ENCODE measurements at places on chromosomes 1 and 21.

DNA sequence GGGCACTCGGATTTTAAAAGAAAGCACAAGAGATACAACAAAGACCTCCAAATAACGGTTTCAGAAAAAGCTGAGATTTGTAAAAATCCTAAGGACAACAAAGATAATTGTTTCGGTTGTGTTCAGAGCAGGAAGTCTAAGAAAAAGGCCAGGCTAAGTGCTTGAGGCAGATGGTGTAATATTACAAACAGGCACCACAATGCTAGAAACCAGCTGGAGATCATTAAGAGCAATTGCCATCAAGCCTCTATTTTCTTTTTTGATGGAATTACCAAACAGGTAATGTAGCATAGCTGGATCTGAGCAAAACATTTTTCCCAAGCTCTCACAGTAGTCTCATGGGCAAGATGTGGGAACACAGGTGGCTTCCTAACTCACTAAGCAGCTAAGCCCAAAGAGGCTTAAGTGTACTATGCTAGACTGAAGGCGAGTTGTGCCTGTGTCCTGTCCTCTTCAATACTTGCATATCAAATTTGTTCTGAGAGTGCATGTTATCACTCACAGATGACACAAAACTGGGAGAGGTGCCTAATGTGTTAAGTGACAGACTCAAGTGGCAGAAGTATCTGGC, 161.6 kb downstream of the GLUL start:
- DNase-seq, result no peak

DNA sequence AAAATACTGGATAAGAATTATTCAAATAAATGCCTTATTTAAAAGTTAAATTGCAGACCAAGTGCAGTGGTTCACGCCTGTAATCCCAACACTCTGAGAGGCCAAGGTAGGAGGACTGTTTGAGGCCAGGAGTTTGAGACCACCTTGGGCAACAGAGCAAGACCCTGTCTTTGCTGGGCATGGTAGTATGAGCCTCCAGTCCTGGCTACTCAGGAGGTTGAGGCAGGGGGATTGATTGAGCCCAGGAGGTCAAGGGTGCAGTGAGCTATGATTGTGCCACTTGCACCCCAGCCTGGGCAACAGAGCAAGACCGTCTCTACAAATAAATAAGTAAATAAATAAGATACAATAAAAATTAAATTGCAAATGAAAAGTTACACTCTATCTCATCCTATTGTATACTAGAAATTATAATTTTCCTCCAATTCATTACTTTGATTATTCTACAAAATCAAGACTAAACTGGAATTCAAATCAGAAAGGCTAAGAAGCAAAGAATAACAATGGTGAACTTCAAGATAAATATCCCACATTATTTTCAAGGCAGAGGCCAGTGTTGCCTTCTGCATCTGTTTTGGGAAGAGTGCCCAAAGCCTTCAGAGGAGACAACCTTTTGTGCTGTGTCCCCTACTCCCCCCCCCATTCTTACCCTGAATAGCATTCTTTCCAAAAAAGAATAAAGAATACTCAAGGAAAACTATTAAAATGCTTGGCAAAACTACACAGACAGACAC, 73.3 kb upstream of the IRF2BP2 start:
- DNase-seq, result peak; percentile 45

DNA sequence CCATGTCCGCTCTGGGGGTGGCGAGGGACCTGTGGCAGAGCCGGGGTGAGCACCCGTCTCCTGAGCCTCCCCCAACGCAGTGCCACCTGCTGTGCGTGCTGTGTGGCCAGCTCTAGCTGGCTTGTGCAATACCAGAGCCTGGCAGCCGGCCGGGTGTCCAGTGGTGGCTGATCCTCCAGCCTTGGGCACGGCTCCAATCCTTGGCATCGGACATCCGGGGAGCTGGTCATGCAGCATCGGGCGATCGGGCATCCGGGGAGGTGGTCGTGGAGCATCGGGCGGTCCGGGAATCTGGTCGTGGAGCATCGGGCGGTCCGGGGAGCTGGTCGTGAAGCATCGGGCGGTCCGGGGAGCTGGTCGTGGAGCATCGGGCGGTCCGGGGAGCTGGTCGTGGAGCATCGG, 8.1 kb downstream of the SLX9 start:
- DNase-seq, result no peak

DNA sequence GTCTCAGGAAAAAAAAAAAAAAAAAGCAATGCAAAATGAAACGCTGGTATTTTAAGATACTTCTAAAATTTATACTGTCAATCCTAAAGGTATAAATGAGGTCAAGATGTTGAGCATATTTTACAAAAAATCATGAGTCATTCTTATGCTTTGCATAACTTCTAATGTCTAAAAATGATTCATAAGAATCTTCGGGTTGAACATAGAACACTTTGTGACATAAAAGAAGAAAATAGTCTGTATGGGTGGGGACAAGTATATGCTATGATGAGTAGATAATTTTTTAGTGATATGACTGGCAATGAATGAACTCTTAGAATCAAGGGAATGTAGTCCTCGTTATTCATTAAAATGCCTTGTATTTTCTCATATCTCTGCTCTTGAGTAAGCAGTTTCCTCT, 416.9 kb upstream of the USP24 start:
- no peak for DNase-seq

- DNase-seq, result no peak
Observed at GRCh38 chr1:2472561-2473177, 3.4 kb upstream of the PLCH2 start.

DNA sequence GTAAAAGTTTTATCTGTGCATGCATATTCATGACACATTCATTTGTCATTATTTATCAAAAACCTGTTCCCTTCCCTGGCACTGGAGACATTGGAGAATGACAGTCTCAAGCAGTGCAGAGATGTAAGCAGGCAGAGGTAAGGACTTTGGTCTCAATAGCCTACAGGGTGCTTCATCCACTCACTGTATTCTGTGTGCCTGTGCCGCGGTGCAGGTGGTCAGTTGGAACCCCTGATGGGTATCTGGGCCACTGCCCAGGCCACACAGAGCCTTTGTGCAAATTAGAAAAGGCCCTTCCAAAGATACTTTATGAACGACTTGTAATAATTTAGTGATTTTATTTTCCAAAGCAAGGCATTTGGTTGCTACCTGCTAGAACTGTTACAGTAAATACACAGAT, 44.0 kb downstream of the CDC42 start:
- no peak for DNase-seq

GRCh38 chr21:38495696-38496095, 2.6 kb downstream of the ERG start:
- DNase-seq, result no peak

DNA sequence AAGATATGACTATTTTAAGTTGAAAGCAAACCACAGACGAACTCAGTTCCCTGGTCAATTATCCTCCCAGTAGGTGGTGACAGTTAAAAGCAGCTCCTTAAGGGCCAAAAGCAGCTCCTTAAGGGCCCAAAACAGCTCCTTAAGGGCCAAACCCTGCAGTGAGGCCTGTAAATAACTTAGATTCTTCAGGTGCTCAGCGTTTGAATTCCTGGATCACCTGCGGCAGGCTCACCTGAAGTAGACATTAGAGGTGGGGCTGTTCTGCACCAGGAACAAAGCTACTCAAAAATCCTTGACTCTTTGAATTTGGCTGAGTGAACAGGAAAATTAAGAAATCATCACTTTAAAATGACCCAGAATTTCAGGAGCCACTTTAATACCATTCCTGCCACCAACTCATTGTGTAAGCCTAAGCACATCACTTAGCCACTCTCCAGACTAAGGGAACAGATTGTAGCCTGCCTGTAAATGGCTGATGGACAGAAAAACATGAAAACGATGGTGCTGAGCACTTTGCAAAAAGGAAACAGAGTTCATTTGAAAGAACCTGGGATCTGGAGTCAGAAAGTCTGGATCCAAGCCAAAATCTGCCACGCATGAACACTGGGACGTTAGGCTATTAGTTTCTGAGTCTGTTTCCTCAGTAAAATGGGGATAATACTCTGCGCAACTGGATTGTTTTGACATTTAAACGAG, 126.9 kb downstream of the LRIG2 start:
- DNase-seq, result no peak

DNA sequence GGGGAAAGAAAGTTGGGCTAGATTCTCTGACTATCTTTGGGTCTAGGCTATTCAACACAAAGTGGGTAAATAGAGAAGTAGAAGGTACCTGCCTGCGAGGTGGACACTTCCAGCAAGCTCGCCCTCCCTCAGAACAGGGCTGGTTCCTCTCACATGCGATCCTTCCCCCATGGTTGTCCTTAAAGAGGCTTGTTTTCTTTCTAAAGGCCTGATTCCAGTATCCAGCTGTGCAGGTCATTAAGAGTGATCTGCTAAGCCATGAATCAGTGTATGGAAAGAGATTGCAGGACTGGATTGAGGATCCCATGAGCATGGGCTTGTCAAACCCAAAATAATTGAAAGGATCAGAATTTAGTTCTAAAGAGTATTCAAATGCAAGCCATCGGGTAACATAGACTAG, 189.0 kb downstream of the URB2 start:
- DNase-seq, result no peak

GRCh38 chr21:30257773-30258172, 25.0 kb downstream of the KRTAP24-1 start:
- DNase-seq, result no peak

DNA sequence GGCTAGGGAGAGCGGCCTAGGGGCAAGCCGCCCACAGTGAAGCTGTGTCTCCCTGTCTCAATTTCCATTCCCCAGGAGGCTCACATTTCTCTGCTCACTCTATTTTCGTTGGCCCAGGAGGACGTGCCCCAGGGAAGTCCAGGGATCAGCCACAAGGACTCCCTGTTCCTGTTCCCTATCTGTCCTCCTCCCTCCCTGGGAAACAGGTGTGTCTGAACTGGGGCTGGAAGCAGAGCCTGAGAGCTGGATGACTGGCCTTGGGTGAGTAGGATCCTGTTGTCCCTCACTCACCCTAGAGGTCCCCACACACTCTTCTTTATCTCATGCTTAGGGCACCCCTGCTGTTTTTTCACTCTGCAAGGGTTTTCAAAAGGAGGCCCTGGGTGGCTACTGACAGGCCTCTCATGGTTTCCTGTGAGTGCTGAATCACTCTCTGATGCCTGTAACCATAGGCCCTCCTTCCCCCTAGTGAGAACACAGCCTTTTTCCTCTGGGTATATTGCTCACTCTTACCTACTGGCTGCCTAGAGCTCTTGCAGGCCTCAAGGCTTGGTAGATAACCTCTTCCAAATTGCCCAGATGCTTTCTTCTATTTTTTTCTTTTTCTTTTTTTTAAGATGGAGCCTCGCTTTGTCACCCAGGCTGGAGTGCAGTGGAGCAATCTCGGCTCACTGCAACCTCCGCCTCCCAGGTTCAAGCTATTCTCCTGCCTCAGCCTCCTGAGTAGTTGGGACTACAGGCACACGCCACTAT, 3.3 kb upstream of the UTP11 start:
- DNase-seq, result no peak

All from testis (tissue), 5 donors.